ENCODE measurements at places on chromosomes 16 and 17. TPM values are rescaled to one million over a fixed set of nuclear protein-coding genes. Genes with fewer than 3 reads are reported as not detected.
A peak's percentile ranks its signal among the peaks of the same experiment; 100 is the strongest.

The NT5C3B gene
- polyA plus RNA-seq, result 126 TPM

- DNase-seq, result peak; percentile 82
Measured at GRCh38 chr17:42436391-42436790, 13.3 kb upstream of the CAVIN1 start.

The OR2C1 gene
- not detected for polyA plus RNA-seq

The CDR2L gene
- polyA plus RNA-seq, result 1.9 TPM

GRCh38 chr16:49980166-49980565 is 44.9 kb upstream of the CNEP1R1 start:
- no peak for DNase-seq

- DNase-seq, result peak; percentile 37
Measured at GRCh38 chr16:78987666-78988065, 612.9 kb downstream of the MAF start.

The PIPOX gene
- polyA plus RNA-seq, result 154 TPM

The CHP2 gene
- 0.03 TPM for polyA plus RNA-seq

DNA sequence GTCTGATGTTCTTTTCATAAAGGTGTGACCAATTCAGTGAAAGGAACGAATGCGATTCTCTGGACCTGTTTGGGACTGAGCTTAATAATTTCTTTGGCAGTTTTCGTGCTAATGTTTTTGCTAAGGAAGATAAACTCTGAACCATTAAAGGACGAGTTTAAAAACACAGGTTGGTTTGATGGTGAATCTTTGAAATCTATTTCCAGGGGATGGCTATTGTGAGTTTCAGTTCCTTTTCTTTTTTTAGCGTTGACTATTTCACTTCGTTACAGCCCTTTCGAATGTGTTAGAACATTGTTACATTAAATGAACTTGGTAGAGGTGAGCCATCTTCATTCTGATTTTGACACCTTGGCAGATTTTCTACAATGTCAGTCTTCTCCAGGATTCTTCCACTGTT is 1.2 kb downstream of the TNFRSF17 start:
- DNase-seq, result no peak

GRCh38 chr16:11414815-11415775 is 69.8 kb downstream of the RMI2 start:
- no peak for DNase-seq

- DNase-seq, result no peak
Measured at GRCh38 chr17:63722403-63722802, 19.2 kb downstream of the STRADA start.

DNA sequence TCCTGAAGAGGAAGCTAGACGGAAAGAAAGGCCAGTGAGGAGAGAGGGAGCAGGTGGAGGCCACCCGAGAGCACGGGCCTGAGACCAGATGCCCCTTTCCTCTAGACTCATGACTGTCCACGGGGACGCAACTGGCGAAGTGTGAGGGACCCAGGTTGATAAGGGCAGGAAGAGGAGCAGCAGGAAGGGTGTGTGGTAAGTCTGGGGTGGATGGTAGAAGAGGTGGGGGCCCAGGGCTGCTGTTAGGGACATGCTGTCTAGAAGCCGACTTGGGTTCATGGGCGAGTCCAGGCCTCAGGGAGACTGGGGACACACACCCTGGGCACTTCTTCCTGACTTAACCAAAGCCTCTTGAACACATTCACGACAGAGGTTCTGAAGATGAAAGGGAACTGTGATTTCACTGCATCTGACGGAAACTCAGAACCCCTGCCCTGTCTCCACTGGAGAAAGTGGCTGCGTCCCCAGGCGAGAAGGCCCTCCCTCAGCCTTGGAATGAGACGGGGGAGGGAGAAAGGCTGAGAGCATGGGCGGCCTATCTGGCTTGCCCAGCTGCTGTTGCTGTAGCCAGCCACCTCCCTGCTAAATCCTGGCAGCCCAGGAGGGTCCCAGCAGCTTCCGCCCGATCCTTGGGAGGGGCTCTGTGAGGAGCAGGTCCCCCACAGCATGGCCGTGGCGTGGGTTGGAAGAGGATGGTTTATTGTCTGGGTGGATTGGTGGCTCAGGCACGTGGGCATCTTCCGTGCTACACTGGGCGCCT is 6.0 kb downstream of the HIC1 start:
- no peak for DNase-seq

The CACNA1G gene
- polyA plus RNA-seq, result 0.01 TPM

DNA sequence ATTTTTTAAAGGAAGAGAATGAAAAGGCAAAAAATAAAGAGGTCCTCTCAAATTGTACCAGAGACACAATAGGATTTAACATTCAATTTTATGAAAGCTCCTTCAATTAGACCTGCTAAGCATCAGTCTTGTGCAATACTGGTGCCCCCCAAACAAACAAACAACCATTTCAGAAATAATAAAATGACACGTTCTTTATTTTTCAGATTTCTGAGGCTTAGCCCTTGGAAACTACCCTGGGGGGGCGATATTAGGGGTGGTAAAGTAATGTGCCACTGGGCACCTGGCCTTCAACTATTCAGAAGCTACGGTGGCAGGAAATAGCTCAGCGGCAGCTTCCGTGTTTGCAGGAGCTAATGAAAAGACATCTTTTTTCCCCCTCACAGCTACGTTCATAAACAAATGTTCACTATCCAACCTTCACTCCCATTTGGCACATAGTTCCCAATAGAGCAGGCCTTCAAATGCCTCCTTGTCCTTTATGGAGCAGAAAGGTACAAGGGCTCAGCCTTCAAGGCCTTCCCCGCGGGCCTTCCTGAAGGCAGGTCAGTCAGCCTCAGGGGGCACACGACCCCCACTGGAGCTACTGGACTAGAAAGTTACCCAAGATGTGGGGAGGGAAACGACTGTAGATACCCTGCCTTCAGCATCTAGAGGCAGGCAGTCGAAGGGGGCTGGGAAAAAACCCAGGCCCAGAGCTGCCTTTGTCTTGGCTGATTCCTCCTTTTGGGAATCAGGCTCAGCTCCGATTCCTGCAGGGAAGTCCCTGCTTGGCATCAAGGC is 44.1 kb downstream of the TBX4 start:
- DNase-seq, result no peak

GRCh38 chr16:8915722-8916301 is 33.7 kb downstream of the LITAFD start:
- DNase-seq, result no peak

DNA sequence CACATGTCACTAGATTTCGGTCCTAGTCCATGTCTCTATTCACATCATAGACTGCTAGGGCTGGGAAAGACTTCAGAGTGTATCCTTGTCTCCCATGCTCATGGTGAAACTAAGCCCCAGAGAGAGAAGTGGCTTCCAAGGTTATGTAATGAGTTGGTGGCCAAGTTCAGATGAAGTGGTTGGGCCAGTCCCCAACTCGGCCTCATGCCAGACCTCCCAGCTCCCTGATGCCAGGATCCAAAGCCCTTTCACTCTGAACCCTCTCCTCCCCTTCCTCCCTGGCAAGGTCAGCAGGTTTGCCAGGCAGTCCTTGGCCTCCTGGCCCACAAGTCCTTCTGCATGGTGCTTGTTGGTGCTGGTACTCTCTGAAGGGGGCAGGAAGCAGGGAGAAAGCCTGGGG is 189.7 kb downstream of the AXIN2 start:
- DNase-seq, result no peak

DNA sequence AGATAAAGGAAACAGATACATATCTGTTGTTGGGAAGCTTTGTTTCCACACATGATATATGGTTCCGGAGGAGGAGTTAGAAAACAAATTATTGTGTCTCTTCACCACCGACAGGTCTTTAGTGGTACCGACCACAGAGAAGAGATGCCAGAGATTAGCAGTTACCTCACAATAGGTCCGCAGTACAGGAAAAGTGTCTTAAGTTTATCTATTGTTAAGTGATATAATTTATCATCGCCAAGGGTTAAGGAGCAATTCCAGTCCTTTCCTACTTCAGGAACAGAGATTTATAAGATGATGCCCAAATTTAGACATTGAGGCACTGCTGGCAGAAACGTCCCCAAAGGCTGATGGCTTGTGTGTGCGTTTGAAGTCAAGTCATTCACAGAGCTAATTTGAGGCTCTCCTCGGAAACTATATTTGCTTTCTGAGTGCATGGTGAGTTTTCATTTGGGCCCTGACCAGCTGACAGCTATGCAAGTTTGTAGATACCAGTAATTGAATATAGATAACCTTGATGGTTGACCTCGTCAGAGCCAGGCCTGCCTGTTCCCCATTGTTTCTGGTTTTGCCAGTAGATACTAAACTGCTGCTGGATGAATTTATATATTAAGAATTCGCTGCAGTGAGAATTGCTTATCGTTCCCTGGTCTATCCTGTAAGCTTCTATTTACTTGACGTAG is 196.4 kb upstream of the IRX3 start:
- no peak for DNase-seq

The DNAAF1 gene
- polyA plus RNA-seq, result 0.07 TPM

GRCh38 chr16:83886199-83886971 is 12.5 kb upstream of the MLYCD start:
- DNase-seq, result no peak

The IL21R gene
- polyA plus RNA-seq, result 1.6 TPM

GRCh38 chr16:20850981-20851380 is 44.7 kb downstream of the REXO5 start:
- no peak for DNase-seq

DNA sequence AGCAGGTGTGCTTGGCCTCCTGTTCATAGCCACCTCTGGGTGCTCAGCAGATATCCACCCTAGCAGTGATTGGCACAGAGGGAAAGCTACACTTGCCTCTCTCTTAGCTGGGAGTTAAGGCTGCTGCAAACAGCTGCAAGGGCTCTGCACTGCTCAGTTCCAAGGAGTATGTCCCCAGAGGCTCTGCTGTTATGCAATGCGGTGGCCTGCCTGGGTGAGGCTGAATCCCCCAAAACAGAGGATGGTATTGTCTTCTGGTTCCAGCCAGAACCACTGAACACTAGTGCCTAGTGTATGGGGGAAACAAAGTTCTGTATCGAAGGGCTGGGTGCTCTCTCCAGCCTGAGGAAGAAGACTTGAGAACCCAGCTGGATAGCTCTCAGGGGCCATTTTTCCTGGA is 16.8 kb downstream of the TMEM94 start:
- no peak for DNase-seq

The CHST6 gene
- polyA plus RNA-seq, result 0.25 TPM

DNA sequence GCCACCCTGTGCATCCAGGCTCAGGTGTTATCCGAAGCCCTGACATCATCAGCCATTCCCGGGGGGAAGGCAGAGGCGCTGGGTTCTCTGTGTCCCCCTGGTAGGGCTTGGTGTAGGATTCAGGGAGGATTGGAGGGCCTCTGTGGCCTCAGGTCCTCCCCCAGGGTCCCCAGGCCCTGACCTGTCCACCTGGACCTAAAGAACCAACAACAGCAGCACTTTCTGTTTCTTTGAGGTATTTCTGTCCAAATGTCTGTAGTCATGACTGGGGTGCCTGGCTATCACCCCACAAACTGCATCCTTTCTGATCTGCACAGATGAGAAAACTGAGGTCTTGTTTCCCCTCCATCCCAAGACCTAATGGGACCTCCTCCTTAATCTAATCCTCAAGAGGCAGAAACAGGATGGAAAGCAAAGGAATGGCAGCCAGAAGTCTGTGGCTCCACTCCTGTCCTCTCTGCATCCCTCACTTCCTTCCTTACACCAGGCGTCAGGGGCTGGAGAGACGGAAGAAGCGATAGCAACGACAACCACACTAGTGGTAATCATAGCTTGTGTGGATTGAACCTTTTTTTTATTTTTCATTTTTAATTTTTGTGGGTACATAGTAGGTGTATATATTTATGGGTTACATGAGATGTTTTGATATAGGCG is 11.8 kb downstream of the NLRC5 start:
- no peak for DNase-seq

DNA sequence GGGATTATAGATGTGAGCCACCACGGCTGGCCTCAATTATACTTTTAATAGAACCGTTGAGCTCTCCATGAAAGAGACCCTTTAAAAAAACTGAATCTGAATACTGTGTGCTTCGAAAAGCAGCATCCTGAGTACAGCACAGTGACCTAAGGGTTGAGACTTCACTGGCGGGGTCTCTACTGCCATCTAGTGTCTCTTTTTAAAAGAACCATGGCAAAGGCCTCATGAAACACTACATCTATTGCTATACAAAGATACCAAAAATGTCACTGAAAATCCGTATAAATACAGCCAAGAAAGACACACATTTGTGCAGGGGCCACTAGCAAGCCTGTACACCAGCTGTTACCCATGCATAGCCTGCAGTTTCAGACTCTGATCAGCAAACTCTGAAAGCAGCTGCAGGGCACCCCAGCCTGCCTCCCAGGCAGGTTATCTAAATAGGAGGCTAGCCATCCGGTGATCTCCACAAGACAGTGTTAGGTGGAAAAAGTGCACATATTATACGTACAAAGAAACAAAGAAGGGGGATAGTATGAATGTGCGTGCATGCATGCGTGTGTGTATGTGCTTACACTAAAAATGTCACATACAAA is 35.3 kb downstream of the NPLOC4 start:
- peak; percentile 62 for DNase-seq

GRCh38 chr16:56999409-57000270 is 10.3 kb downstream of the NLRC5 start:
- no peak for DNase-seq

All from HepG2 (cell line).